Stimulated activated CD8-positive, alpha-beta memory T cell treated with anti-CD3 and anti-CD28 coated beads, Interleukin-7, amount 100 ng/mL, for 1 hour (primary cell): ENCODE measurements at places on chromosomes 5 and 9.

DNA sequence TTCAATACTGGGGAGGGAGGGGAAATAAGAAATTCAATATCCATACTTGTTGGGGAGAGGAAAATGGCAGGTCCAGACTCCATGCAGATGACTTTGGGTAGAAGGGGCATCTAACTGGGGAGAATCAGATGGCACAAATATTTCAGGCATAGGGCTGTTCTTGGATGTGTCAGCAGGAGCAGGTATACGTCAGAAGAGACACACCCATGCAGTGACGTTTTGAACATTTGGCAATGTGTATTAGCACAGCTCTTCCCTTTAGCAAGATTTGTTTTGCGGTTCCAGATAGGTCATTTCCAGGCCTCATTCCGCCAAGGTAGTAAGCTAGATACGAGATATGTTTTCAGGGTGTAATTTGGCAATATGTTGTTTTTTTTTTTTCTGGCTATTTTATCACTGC, 187.2 kb upstream of the CDH10 start:
- DNase-seq, result no peak

DNA sequence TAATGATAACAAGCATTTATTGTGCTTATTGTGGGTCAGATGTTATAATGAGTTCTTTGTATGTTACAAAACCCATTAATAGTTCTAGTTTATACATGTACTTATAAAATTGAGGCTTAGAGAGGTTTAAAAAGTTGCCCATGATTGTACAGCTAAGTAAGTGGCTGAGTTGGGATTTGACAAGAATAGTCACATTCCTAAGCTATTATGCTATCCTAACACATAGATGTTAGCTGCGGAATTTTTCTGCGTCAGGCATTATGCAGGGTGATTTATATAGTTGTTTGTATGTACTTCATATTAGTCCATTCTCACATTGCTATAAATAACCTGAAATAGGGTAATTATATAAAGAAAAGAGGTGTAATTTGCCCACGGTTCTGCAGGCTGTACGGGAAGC, 12.5 kb downstream of the COMMD10 start:
- DNase-seq, result no peak

DNA sequence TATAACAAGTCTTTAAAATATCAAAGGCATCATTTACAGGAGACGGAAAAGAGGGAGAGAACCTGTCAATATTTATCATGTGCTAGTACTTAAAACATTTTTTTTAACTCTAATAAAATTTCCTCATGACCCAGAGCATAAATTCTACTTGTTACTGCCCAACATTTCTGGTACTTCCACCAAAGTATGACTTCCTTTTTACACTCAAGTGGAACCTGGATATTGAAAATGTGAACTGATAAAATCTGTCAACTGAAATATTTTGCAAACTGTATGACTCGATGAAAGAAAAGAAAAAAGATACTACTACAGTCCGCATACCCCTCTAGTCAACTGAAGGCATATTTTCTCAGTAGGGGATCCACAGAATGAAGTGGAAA, 37.1 kb downstream of the FAM13B start:
- DNase-seq, result no peak

DNA sequence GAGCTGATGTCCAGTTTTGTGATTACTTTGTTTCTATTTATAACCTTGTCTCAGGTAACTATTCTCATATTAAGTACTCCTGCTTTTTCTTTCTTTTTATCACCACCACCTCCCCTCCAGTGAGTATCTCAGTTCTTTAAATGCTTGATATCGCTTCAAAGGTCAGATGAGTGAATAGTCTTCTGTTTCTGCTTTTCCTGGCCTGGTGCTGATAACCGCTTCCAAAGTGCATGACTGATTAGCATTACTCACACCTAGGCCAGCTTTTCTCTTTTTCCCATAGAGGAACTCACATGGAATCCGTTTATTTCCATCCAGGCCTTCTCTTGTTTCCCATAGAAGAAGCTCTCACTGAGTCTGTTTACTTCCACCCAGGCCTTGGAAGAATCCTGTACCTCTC, 3.2 kb downstream of the SLC36A1 start:
- DNase-seq, result no peak

DNA sequence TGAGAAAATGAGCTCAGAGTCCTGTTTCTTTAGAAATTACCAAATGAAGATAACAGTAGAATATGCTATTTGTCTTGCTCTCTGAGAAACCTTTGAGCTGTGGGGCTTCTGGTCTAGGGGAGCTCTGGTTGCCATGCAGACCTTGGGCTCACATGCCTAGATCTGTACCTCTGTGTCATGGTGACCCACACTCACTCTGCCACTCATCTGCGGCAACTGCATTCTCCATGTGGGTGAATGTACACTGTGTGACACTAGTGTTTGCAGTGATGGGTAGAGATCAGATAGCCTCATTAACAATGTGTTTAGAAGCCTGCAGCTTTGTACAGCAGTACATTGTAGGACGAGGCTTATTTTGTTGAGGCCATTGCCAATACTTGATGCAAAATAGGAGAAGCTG, 521.2 kb downstream of the CHSY3 start:
- DNase-seq, result no peak

GRCh38 chr5:104345222-104346016, 782.8 kb upstream of the NUDT12 start:
- no peak for DNase-seq

- DNase-seq, result no peak
Observed at GRCh38 chr9:7892975-7893374, 93.4 kb upstream of the DMAC1 start.

DNA sequence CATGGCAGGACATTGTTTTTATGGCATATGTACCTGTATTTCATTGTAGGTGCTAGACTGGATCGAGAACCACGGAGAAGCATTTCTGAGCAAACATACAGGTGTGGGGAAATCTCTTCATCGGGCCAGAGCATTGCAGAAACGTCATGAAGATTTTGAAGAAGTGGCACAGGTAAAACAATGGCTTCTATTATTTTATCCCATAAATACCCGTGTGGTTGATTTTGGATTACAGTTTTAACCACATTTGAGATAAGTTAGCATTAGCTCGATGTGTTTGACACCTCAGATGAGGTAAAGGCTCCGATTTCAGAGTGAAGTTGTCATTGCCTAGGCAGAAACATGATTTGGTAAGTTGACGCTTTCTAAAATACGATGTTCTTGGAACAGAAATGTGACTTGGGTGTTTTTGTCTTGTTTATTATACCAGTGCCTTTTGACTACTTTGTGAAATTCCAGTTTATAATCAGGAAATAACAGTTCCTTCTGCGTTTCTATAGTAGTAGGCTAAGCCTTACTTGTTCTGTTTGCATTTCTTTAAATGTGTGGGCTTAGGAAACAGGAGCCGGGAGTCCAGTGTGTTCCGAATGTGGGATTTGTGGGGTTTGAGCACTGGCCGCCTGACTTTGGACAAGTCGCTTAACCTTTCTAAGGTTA, 187.7 kb downstream of the TRIO start:
- no peak for DNase-seq

- no peak for DNase-seq
Observed at GRCh38 chr5:43729846-43730478, 127.0 kb downstream of the NNT start.
